ENCODE measurements at places on chromosomes 16 and 17. TPM values are rescaled to one million over a fixed set of nuclear protein-coding genes. Genes with fewer than 3 reads are reported as not detected.

DNA sequence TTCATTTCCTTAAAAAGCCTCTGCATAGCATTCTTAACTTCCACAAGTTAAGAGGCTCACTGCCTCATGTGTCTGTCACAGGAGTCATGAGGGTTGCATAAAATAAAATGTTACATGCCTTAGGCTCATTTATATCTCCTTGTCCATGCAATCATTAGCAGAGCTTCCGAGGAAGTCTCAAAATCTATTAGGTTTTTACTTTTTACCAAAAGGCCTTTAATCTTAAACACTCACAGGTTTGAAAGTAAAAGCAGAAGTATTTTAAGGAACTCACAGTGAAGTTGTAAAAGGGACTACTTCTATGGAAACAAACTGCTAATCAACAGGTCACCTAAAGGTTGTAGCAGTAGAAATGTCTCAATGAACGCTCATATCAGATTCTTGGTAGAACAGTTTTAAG lies 5.2 kb upstream of the ATP6V0A1 start:
- H3K36me3 ChIP-seq, result no peaks in the 10 kb centered on the region
- no peak overlapping the region for H3K4me3 ChIP-seq
- DNase-seq, result no peak
- no peaks in the 10 kb centered on the region for H3K27me3 ChIP-seq
- no peak overlapping the region for H3K27ac ChIP-seq

DNA sequence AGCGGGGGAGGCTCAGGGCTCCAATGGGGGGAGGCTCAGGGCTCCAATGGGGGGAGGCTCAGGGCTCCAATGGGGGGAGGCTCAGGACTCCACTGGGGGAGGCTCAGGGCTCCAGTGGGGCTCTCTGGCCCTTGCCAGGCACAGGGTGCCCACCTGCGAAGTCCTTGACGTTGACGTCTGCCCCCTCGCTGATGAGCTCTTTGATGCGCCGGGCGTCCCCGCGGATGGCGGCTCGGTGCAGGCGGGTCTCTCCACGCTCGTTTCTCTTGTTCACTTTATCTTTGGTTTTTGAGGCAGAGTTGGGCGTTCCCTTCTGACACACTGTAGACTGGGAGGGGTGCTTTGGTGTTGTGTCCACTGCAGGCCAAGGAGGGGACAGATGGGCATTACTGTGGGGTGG lies 73.0 kb downstream of the ZNF778 start:
- no peak overlapping the region for H3K4me3 ChIP-seq
- H3K4me1 ChIP-seq, result no peaks in the 10 kb centered on the region
- no peaks in the 10 kb centered on the region for H3K36me3 ChIP-seq
- DNase-seq, result no peak
- H3K27me3 ChIP-seq, result no peaks in the 10 kb centered on the region

- H3K27me3 ChIP-seq, result no peaks in the 10 kb centered on the region
- no peaks in the 10 kb centered on the region for H3K36me3 ChIP-seq
- H3K4me3 ChIP-seq, result peak overlapping the region; percentile 89
- peak overlapping the region; percentile 98 for H3K27ac ChIP-seq
- H3K4me1 ChIP-seq, result no peaks in the 10 kb centered on the region
Measured at GRCh38 chr16:79599256-79599836, 1.2 kb downstream of the MAF start.

DNA sequence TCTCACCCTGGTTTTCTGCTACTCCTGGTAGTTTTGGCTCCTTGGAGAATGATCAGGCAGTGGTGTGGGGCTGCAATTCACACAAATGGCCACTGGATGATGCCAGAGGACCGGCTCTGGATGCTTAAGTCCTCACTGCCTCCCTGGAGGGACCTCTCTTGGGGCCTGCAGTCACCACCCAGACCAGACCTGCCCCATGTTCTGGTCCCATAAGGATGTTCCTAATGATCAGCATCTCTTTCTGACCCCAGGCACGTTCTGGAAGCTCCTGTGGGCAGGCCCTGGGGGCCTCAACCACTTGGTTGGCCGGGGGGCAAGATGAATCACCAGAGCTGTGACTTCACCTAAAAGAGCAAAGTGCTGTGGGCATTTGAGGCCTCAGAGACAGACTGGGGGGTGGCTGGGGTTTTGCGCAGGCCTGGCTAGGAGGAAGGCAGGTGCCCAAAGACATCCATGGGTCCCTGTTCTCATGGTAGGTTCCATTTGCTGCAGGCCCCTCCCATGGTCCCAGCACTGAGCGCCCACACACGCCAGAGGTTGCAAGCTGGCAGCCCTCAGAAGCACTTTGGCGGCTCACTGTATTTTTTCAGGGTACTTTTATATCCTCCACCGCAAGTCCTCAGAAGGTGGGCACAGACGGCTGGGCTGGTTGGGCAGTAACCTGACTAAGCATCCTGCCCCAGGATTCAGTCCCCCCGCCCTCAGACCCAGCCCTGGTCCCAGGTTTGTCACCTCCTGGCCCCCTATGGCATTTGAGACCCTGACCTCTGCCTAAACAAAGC lies 53.2 kb downstream of the NT5M start:
- H3K4me1 ChIP-seq, result no peaks in the 10 kb centered on the region
- peak; percentile 78 for DNase-seq
- H3K27ac ChIP-seq, result peak overlapping the region; percentile 3

Gene CAVIN1
- total RNA-seq, result 554 TPM

Gene AARSD1
- total RNA-seq, result 25.3 TPM

Gene PLCD3
- total RNA-seq, result 62.2 TPM
